ENCODE measurements at places on chromosomes 7 and 10. TPM values are rescaled to one million over a fixed set of nuclear protein-coding genes. Genes with fewer than 3 reads are reported as not detected.

GRCh38 chr10:49300140-49300974, 1.4 kb downstream of the C10orf71 start:
- peak; percentile 17 for DNase-seq

- no peak for DNase-seq
These were observed 98.7 kb downstream of the CDK6 start for GRCh38 chr7:92737706-92738105.

GRCh38 chr10:44814929-44815328, 96.2 kb upstream of the TMEM72 start:
- DNase-seq, result no peak

GRCh38 chr10:72186258-72186981, 29.4 kb upstream of the ANAPC16 start:
- peak; percentile 41 for DNase-seq

DNA sequence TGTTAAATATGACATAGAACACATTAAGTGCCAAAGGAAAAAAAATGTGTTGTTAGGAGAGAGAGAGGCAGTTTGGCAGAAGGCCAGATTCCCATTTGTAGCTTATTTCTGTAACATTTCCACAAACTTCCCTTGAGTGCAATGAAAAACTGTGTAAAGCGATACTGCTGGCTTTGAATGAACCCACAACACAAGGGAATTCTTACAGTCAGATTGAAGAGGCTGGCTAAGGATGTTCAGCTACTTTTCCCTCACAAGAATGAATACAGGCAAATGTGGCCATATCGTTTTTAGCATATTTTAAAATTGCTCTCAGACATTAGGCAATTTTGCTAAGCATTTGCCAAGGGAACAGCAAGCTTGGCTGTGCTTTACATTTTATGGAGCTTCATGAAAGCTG, 614.1 kb upstream of the FZD8 start:
- no peak for DNase-seq

DNA sequence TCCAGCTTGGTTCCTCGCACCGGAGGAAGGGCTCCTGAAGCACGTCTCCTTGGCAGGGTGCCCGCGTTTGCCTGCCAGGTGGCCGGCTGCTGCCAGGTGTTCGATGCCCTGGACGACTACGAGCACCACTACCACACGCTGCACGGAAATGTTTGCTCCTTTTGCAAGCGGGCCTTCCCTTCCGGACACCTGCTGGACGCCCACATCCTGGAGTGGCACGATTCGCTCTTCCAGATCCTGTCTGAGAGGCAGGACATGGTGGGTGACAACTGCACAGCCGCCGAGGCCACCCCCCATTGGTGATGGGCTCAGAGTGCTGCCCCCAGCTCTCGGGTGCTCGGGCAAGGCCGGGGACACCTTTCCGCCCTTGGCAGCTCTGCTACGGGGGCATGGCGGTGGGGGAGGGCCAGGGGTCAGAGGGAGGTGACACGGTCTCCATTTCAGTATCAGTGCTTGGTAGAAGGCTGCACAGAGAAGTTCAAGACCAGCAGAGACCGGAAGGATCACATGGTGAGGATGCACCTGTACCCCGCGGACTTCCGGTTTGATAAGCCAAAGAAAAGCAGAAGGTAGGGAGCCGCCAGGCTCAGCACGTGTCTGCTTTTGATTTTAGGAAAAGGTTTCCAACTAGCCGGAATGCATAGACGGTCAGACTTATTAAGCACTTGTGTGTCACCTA, 1.1 kb downstream of the ZNF511 start:
- DNase-seq, result no peak

DNA sequence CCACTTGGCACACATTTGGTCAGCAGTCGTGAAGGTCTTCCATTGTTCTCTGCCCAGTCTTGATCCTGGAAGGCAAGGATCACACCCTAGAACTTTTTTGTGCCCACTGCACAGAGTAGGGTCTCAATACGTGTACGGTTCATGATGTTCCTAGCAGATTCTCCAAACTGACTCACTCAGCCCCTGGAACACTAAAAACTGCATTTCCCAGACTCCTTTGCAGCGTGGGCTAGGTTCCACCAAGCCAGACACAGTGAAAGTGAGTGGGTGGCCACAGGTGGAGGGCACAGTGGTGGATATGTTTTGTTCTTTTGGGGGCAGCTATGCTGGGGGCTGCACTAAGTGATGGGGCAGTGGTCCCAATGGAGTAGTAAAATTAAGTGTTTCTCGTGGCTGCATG, 1.5 kb upstream of the LHPP start:
- no peak for DNase-seq

- DNase-seq, result peak; percentile 22
These were observed 32.8 kb downstream of the GSAP start for GRCh38 chr7:77383333-77383740.

GRCh38 chr10:3467052-3467951, 294.7 kb upstream of the PITRM1 start:
- peak; percentile 93 for DNase-seq

DNA sequence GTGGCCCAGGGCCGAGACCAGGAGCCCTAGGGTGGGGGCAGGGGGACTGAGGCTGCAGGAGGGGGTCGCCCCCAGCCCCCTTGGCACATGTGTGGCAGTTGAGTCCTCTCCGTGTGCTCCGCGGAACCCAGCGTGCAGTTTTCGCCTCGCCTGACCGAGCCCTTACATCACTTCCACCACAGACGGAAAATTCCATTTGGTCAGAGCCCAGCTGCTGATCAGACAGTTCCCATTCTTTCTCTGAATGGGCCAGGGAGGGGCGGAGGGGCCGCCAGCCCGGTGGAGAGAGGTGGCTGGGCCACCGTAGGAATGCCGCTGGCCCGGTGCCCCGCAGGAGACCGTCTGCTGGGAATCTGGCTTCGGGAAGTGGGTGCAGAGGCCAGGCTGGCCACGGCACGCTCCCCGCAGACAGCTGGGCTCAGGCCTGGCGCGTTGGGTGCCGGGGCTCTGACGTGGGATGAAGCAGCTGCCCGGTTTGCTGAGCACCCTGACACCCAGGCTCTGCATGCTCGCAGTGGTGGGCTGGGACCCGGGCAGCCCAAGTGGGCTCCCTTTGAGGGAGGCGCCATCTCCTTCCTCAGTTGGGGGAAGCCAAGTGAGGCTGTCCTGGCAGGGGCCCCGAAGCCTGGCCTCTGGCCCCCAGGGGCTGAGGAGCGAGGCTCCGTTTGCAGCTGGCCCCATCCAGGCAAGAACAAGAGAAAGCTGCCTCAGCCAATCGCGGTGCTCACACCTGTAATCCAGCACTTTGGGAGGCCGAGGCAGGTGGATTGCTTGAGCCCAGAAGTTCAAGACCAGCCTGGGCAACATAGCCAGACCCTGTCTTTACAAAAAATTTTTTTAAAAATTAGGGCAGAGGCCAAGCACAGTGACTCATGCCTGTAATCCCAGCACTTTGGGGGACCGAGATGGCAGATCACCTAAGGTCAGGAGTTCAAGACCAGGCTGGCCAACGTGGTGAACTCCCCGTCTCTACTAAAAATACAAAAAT, 9.9 kb downstream of the TTYH3 start:
- peak; percentile 97 for DNase-seq

DNA sequence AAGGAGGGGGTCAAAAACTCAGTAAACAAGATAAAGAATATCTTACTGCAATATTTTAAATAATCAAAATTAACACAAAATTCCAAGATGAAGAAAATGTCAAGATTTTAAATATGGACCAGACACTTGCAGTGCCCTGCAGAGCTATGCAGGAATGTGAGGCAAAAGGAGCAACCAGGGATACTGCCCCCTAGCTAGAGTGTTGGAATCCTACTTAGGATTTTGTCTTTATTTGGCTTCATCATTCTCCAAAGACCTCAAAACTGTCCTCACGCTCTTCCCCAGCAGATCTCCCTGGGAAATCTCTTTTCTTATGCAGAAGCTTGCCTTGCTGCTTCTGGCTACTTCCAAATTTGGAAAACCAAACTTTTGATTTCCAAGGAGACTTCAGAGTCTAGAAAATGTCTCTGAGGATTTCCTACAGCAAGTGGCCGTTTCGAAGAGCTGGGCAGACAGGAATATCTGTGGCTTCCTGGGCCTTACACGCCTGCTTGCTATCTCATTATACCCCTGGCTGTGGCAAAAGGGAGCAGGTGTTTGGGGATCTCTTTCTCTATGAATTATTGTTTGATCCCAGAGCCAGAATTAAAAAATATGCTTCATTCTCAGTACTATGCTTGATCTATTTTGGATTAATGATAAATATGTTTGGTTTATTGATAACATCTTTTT, 232.2 kb upstream of the BMPER start:
- DNase-seq, result no peak

DNA sequence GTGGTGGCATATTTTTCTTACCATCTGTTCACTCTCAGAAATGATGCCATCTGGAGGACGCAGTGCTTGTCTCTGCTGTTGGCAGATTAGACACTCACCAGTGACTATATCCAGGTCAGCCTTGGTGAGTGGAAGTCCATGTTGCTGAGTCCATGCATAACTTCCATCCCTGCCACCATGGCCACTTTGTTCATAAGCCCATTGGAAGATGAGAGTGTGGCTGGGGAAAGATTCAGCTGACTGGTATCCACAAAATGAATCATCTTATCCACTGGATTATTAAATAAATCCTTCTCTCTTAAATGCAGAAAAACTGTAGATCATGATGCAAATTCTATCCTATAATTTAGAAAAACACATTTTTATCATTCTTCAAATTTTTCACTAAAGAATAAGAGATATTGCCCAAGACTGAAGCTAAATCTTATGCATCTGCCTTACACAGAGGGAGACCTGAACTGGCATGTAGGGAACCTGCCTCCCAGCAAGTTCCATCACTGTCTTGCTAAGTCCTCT, 726.9 kb downstream of the TNS3 start:
- DNase-seq, result peak; percentile 75

- DNase-seq, result no peak
These were observed 141.3 kb upstream of the AGK start for GRCh38 chr7:141409801-141410329.

- DNase-seq, result peak; percentile 2
These were observed 23.0 kb downstream of the ZNF518A start for GRCh38 chr10:96153070-96153469.

DNA sequence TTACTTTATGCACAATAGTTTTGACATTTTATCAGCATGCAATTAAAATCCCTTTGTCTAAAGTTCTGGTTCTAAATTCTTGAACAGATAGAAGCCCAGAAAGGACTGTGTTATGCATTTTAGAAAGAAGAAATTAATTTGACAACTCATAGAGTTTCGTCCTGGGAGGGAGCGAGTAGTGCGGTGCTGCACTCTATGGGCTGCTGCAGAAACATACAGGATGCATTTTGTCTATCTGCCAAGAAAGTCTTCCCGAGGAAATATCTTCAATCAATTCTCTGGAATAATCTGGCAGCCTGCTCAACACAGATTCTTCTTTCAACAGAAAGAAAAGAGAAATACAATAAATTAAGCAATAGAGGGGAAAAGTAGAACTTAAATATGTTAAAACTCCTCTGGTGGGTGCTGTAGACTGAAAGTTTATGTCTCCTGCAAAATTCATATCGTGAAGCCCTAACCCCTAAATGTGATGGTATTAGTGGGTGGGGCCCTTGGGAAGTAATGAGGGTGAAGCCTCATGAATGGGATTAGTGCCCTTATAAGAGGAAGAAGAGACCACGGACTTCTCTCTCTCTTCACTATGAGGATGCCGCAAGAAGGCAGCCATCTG, 39.0 kb upstream of the IFRD1 start:
- peak; percentile 62 for DNase-seq

DNA sequence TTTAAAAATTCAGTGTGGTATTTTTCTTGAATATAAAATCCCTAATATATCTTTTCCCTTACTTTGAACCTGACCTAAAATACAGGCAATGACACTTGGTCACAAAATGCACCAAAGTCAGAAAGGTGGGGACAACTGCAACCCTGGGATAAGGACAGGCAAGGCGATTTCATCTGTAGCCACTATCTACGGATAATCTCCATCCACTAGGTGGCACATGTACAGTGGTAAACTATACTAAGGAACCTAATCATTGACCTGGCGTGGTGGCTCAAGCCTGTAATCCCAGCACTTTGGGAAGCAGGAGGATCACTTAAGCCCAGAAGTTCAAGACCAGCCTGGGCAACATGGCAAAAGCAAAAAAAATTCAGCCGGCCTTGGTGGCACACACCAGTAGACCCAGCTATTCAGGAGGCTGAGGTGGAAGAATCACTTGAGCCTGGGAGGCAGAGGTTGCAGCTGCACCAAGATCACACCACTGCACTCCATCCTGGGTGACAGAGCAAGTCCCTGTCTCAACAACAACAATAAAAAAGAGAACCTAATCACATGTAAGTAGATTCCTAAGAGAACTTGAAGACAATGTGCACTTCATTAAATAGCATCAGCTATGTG, 98.9 kb downstream of the KMT2C start:
- peak; percentile 48 for DNase-seq

DNA sequence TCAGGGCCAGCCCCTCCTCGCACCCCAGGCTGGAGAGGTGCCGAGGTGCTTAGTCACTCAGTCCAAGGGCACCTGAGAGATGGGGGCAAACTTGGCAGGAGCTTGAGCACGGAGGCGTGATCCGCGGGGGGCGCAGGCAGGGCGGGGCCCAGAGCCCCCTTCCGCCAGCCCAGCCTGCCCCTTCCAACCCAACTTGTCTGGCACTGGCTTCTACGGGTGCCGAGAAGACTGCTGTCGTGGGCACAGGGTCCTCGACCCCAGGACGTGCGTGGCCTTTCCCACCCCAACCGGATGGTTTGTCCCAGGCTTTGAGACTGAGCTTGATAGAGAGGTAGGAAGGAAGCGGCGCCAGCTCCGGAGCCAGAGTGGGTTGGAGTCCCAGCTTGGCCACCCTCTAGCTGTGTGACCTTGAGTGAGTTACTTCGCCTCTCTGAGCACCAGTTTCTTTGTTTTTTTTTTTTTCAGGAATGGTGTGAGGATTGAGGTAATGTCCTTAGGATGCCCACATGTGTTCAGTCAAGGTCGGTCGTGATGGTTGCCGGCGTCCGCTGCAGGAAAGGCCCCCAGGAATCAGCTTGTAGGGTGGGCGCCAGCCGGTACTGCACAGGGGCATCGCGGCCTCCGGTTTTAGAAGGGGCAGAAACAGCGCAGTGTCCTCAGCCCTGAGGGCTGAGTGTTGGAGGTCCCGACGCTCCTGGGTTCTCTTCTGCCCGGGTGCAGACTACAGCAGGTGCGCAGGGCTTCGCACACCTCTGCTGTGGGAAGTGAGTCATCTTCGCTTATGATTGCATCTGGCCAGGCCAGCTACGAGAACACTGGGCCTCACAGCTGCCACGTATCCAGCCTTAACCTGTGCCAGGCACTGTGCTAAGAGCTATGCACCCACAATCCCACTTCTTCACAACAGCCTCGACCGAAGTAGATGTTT, 28.6 kb upstream of the VAX1 start:
- DNase-seq, result no peak

The IFIT2 gene
- 2.2 TPM for total RNA-seq

The CCDC172 gene
- total RNA-seq, result not detected

The GGCT gene
- 17.5 TPM for total RNA-seq

The SH3PXD2A gene
- total RNA-seq, result 6.3 TPM

The NEUROD6 gene
- not detected for total RNA-seq

The CNPY1 gene
- total RNA-seq, result not detected

The HOXA7 gene
- 0.18 TPM for total RNA-seq
